Astrocyte of the cerebellum (primary cell): ENCODE measurements at places on chromosomes 12 and 14.

- DNase-seq, result peak; percentile 36
Observed at GRCh38 chr12:54749191-54749818, 101.1 kb upstream of the DCD start.

DNA sequence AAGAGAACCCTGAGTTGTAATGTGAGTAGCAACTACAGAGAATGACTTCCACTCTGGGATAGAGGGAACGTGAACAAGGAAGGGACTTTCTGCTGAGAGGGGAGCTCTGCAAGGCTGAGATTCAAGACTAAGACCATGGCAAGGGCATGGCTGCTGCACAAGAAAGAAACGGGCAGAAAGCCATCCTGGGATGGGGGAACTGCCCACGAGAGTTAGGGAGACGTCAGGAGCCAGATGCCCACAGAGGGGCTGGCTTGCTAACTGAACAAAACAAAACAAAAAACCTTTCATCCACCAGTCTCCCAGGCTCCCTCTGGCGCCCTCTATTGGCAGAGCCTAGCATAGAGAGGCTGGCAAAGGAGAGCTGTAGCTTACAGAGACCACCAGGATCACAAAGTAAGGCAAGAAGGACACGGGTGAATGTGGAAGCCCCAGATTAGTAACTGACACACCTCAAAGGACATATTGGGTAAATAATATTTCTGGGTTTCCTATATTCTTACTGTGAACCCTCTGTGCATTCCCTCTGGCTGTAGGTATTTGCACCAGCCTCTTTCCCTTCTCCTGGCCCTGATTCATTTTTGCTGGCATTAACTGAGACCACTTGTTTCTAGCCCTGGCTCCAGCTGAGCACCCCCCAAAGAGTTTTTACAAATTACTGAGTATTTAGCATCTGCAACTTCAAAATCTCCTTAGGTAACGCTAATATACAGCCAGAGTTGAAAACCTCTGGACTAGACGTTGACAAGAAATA lies 338.3 kb downstream of the EMP1 start:
- peak; percentile 28 for DNase-seq

DNA sequence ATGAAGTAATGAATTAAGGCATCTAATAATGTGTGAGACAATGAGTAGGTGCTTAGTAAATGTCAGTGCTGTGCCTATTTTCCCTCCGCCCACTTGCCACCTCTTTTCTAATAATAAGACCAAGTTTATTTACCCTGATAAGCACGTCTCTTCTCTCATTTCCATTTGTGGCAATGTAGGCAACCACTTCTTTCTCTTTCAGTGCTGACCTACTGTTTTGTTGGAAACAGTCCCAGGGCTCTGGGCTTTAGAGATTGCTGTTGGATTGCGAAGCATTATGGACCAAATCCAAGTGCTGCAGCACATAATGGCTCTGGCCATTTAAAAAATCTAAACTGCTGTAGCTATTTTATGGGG lies 141.3 kb upstream of the PLEKHG7 start:
- peak; percentile 98 for DNase-seq

- no peak for DNase-seq
Observed at GRCh38 chr14:90567191-90567590, 170.4 kb downstream of the CALM1 start.

DNA sequence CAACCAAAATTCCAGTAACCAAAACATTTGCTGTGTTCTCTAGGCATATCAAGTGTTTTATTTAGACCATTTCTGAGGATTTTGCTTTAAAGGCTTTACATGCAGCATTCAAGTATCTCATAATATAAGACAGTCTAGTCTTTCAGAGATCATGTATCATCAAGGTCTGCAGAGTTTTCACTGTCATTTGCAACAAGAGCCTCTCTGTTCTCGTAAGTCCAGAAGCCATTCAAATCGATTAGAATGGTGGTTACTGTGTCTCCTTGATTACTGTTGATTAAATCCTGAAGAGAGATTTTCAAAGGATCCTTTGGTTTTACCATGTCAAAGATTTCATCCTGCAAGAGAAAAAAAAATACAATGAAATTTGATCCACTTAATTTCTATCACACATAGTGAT lies 36.3 kb downstream of the PPP2R3C start:
- DNase-seq, result no peak

- DNase-seq, result no peak
Observed at GRCh38 chr12:108241986-108242703, 97.0 kb downstream of the CMKLR1 start.

GRCh38 chr12:54337854-54338650 lies 13.1 kb downstream of the COPZ1 start:
- no peak for DNase-seq

GRCh38 chr14:101318271-101318670 lies 243.0 kb upstream of the DIO3 start:
- DNase-seq, result no peak

- DNase-seq, result no peak
Observed at GRCh38 chr12:109255377-109255776, 53.7 kb downstream of the FOXN4 start.
